ENCODE measurements at places on chromosomes 12 and 14.

DNA sequence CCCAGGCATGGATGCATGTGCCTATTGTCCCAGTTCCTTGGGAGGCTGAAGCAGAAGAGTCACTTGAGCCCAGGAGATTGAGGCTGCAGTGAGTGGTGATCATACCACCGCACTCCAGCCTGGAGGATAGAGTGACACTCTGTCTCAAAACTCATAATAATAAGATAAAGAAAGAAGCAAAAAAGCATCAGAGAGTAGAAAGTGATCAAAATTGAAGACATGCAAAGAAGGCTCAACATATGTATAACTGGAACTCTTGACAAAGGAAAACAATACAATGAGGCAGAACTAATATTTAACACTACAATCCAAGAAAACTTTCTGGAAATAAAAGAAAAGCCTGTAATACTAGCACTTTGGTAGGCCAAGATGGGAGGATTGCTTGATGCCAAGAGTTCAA, 48.3 kb upstream of the COCH start:
- DNase-seq: no peak
- no peaks in the 10 kb centered on the region for H3K27me3 ChIP-seq
- H3K4me3 ChIP-seq: no peak overlapping the region
- H3K4me1 ChIP-seq: no peaks in the 10 kb centered on the region

DNA sequence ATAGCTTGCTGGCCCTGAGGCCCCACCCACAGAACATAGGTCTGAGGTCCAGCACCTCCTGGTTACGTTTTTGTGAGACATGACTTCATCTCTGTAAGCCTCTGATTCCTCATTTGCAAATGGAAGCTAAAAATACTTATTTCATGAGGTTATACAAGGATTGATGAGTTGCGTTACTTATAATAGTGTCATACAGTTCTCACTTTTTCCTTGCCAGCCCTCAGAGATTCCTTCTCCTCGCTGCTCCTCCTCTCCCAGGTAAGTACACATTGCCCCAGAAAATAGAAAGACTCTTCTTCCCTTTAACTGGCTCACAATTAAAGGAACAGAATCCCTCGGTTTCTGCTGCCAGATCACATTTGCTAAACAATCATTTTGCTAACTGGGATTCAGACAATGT, 739.2 kb downstream of the VRK1 start:
- no peaks in the 10 kb centered on the region for H3K4me1 ChIP-seq
- no peak overlapping the region for H3K4me3 ChIP-seq
- no peaks in the 10 kb centered on the region for H3K36me3 ChIP-seq
- H3K27me3 ChIP-seq: no peaks in the 10 kb centered on the region
- DNase-seq: no peak
- no peak overlapping the region for H3K27ac ChIP-seq

DNA sequence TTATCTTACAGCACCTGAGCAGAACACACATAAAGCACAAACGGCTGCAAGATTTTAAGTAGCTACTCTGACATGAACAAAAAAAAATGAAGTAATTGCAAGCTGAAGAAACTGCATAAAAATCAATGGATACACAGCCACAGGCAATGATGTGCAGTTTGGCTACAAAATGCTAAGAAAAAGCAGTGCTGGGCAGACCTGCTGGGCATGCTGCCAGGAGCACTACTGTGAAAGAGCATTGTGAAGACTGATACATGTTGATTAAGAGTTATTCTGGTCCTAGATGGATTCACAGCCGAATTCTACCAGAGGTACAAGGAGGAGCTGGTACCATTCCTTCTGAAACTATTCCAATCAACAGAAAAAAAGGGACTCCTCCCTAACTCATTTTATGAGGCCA, 20.1 kb upstream of the RTN1 start:
- H3K4me3 ChIP-seq: no peak overlapping the region
- H3K27ac ChIP-seq: no peak overlapping the region
- no peak for DNase-seq
- peaks cover 2% of the 10 kb centered on the region for H3K27me3 ChIP-seq
- H3K4me1 ChIP-seq: no peaks in the 10 kb centered on the region
- no peaks in the 10 kb centered on the region for H3K36me3 ChIP-seq

DNA sequence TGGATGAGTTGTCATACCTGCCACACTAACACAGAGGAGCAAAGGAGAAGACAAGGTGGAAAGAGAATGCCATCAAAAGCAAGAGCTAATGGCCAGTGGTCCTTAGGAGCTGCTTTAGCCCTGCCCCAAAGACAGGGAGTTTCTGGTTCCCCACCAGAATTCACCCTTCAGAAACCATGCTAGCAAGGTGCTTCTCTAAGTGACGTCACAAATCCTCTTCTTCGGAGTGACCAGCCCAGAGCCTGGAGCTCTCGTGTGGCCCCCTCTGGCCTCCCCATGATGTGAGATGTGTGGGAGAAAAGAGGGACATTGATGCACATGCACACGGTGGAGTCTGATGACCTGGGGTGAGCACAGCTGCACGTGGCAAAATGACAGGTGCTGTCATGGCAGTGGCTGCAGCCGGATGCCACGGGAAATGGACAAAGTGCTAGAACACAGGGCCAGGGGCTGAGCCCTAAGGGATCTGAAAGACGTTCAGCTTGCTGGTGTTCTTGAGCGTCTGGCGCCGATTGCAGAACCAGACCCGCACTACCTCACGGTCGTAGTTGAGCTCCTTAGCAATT, 16.9 kb upstream of the TFCP2 start:
- no peaks in the 10 kb centered on the region for H3K27me3 ChIP-seq
- peaks cover 16% of the 10 kb centered on the region for H3K36me3 ChIP-seq
- DNase-seq: no peak

GRCh38 chr12:119158402-119158801, 20.3 kb upstream of the HSPB8 start:
- no peaks in the 10 kb centered on the region for H3K27me3 ChIP-seq
- no peak for DNase-seq
- H3K4me3 ChIP-seq: no peak overlapping the region
- H3K27ac ChIP-seq: no peak overlapping the region
- H3K36me3 ChIP-seq: no peaks in the 10 kb centered on the region

- H3K27ac ChIP-seq: peak overlapping the region; percentile 38
- peaks cover 55% of the 10 kb centered on the region for H3K36me3 ChIP-seq
- peaks cover 7% of the 10 kb centered on the region for H3K4me1 ChIP-seq
- no peak for DNase-seq
- no peaks in the 10 kb centered on the region for H3K27me3 ChIP-seq
- H3K4me3 ChIP-seq: no peak overlapping the region
Measured at GRCh38 chr12:132812631-132813305, 15.9 kb downstream of the GOLGA3 start.

GRCh38 chr12:57385586-57385985, 45.3 kb downstream of the R3HDM2 start:
- H3K36me3 ChIP-seq: peaks cover 17% of the 10 kb centered on the region
- no peaks in the 10 kb centered on the region for H3K27me3 ChIP-seq
- H3K4me1 ChIP-seq: no peaks in the 10 kb centered on the region
- no peak overlapping the region for H3K27ac ChIP-seq

- H3K4me1 ChIP-seq: no peaks in the 10 kb centered on the region
- no peaks in the 10 kb centered on the region for H3K27me3 ChIP-seq
- no peak for DNase-seq
- no peaks in the 10 kb centered on the region for H3K36me3 ChIP-seq
- no peak overlapping the region for H3K4me3 ChIP-seq
Measured at GRCh38 chr12:21987755-21988154, 46.5 kb upstream of the ABCC9 start.

DNA sequence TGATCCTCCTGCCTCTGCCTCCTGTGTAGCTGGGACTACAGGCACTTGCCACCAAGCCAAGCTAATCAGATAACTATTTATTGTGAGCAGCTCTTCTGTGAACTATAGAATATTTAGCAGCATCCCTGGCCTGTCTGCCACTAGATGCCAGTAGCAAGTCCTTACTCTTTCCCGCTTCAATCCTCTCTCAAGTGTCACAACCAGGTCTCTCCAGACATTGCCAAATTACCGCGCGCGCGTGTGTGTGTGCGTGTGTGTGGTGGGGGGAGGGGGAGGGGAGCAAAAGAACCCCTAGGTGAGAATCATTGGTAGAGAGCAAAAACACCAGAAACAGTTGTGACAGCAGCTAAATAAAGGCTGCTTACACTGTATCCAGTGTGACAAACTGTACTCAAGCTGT, 49.9 kb downstream of the PPP2R5E start:
- no peak overlapping the region for H3K4me3 ChIP-seq
- H3K27me3 ChIP-seq: no peaks in the 10 kb centered on the region
- no peak overlapping the region for H3K27ac ChIP-seq
- H3K36me3 ChIP-seq: no peaks in the 10 kb centered on the region
- no peaks in the 10 kb centered on the region for H3K4me1 ChIP-seq

- no peaks in the 10 kb centered on the region for H3K4me1 ChIP-seq
- H3K27ac ChIP-seq: no peak overlapping the region
- H3K36me3 ChIP-seq: peaks cover 89% of the 10 kb centered on the region
- DNase-seq: no peak
- H3K27me3 ChIP-seq: no peaks in the 10 kb centered on the region
Measured at GRCh38 chr12:105164068-105164467, 56.5 kb downstream of the WASHC4 start.

DNA sequence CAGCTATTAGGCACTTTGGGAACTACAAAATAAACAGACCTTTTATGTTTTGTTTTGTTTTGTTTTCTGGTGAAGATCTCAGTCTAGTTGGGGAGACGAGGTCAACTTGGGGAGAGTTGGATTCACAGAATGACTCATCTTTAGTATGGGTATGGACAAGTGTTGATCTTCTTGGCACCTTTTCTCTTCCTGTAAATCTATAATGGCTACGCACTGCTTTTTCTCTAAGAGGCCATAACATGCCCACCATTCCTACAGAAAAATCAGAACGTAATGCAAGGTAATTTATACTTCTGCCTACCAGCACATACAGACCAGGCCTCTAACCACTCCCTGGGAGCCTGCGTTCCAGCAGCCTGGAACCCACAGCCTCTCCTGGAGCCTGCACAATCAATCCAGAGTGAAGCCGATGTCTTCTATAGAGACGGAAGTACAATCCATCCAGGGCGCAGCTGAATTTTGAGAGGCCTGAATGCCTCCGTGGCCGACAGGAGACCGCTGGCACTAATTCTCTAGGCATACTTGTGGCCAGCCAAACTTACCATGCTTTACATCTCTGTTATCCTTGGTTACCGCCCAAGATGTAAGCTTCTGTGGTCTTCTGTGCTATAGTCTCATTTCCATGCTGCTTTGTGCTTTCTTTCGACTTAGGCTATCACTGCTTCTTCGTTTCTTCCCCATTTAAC, 717 bp downstream of the PPHLN1 start:
- H3K27ac ChIP-seq: peak overlapping the region; percentile 92
- H3K27me3 ChIP-seq: no peaks in the 10 kb centered on the region
- H3K4me3 ChIP-seq: peak overlapping the region; percentile 60
- H3K4me1 ChIP-seq: peaks cover 39% of the 10 kb centered on the region

- no peaks in the 10 kb centered on the region for H3K27me3 ChIP-seq
- DNase-seq: no peak
- H3K4me1 ChIP-seq: no peaks in the 10 kb centered on the region
- no peak overlapping the region for H3K4me3 ChIP-seq
- H3K36me3 ChIP-seq: no peaks in the 10 kb centered on the region
Measured at GRCh38 chr12:111927346-111927745, 85.3 kb downstream of the MAPKAPK5 start.

GRCh38 chr14:77032491-77032843, 4.0 kb upstream of the IRF2BPL start:
- peak overlapping the region; percentile 75 for H3K4me3 ChIP-seq
- DNase-seq: no peak
- H3K27me3 ChIP-seq: no peaks in the 10 kb centered on the region
- H3K4me1 ChIP-seq: peaks cover 51% of the 10 kb centered on the region

DNA sequence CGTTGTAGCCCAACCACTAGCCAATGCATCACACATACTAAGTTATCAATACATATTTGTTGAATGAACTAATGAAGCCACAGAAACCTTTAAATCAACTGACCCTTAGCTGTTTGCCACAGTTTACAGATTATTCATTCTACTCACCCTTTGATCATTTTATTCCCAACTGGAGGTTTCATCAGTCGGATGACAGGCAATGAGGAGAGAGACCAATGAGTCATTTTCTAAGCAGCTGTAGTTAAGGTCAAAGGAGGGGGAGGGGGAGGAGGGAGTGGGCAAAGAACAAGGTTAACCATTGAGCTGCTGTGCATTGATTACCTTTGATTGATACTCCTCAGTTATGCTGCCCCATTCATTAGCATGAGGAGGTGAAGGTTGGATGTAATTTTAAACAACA, 469.5 kb downstream of the VRK1 start:
- no peak overlapping the region for H3K27ac ChIP-seq
- H3K27me3 ChIP-seq: no peaks in the 10 kb centered on the region
- no peaks in the 10 kb centered on the region for H3K4me1 ChIP-seq
- H3K4me3 ChIP-seq: no peak overlapping the region

- H3K4me3 ChIP-seq: no peak overlapping the region
- H3K4me1 ChIP-seq: peaks cover 5% of the 10 kb centered on the region
- H3K36me3 ChIP-seq: no peaks in the 10 kb centered on the region
- no peak for DNase-seq
- no peaks in the 10 kb centered on the region for H3K27me3 ChIP-seq
Measured at GRCh38 chr12:12503384-12504078, 59.1 kb downstream of the DUSP16 start.

GRCh38 chr12:100553936-100554335, 19.5 kb upstream of the GAS2L3 start:
- no peak for DNase-seq
- no peak overlapping the region for H3K27ac ChIP-seq
- H3K27me3 ChIP-seq: no peaks in the 10 kb centered on the region
- H3K36me3 ChIP-seq: no peaks in the 10 kb centered on the region
- H3K4me3 ChIP-seq: no peak overlapping the region

- no peaks in the 10 kb centered on the region for H3K27me3 ChIP-seq
- no peak overlapping the region for H3K27ac ChIP-seq
- DNase-seq: no peak
- H3K36me3 ChIP-seq: no peaks in the 10 kb centered on the region
- no peaks in the 10 kb centered on the region for H3K4me1 ChIP-seq
Measured at GRCh38 chr14:22640192-22640591, 4.0 kb downstream of the OR6J1 start.

DNA sequence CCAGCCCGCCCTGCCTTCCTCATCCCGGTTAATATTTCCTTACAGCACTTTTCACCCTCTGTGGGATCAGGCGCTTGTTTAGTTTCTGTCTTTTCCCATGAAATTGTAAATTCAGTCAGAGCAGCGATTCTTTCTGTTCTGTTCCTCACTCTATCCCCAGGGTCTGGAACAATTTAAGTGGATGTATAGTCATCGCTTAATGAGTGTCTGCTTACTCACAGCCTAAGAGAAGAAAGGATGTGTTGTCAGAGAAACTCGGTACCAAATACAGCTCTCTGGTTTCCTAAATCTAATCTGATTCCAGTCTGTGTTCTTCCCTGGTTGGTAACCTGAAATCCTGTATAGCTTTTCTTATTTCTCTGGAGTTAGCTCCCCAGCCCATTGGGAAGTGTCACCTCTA, 44.9 kb downstream of the FOS start:
- peaks cover 7% of the 10 kb centered on the region for H3K27me3 ChIP-seq
- no peaks in the 10 kb centered on the region for H3K4me1 ChIP-seq
- no peaks in the 10 kb centered on the region for H3K36me3 ChIP-seq
- no peak overlapping the region for H3K4me3 ChIP-seq
- no peak overlapping the region for H3K27ac ChIP-seq

DNA sequence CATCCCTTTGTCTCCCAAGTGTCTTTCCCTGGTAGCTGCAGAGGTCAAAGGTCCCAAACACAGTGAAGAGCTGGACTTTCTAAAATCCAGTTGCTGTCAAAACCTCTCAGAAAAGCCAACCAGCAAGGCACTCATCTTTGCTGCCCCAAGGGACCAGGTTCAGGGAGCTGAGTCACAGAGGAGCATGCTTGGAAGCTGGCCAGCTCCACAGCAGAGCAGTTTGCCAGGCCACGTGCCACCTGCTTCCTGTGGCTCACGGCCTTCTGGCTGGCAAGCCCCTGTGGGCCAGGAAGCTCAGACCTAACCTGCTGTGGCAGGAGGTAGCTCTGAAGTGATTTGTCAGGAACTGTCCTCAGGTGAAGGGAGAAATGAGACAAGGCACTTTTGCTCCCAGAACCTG, 3.6 kb downstream of the ISCU start:
- H3K27me3 ChIP-seq: no peaks in the 10 kb centered on the region
- peaks cover 71% of the 10 kb centered on the region for H3K4me1 ChIP-seq
- H3K27ac ChIP-seq: no peak overlapping the region
- H3K4me3 ChIP-seq: no peak overlapping the region
